ENCODE measurements at places on chromosomes 2 and 18.

DNA sequence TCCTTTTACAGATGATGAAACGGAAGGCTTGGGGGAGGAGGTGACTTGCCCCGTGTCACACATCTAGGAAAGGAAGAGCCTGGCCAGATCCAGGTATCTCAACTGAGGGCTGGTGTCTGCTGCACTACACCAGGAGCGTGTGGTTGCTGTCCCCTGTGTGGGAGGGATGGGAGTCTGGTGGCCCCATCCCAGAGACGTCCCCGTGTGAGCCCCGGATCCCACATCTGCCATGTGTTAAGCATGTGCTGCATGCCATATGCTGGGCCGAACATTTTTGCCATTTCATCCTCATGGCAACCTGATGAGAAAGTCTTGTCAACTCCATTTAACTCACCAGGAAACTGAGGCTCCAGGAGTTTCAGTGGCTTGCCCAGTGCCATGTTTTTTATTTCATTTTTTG lies 4.2 kb downstream of the GAREM2 start:
- DNase-seq: no peak

GRCh38 chr18:45978084-45978483 lies 11.0 kb upstream of the EPG5 start:
- no peak for DNase-seq

- DNase-seq: no peak
Observed at GRCh38 chr2:230643576-230644291, 68.9 kb upstream of the CAB39 start.

- DNase-seq: no peak
Observed at GRCh38 chr18:55206927-55207326, 247.7 kb upstream of the CCDC68 start.

DNA sequence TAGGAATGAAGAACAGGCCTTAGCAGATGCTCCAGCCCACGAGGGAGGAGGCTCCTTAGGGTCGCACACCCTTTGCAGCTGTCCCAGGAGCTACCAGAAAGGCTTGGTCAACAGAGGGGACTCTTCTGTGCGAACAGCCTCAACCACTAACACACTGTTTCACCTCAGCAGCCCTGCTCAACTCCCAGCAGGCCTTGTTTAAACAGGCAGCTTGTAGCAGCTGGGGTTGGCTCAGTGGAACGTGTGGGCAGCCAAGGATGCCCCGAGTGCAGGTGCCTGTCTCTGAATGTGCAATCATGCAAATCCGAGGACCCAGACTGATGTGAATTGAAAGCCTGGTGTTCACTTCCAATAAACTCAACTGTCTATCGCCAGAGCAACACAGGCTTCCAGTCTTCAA lies 88.7 kb upstream of the CXCR4 start:
- no peak for DNase-seq

DNA sequence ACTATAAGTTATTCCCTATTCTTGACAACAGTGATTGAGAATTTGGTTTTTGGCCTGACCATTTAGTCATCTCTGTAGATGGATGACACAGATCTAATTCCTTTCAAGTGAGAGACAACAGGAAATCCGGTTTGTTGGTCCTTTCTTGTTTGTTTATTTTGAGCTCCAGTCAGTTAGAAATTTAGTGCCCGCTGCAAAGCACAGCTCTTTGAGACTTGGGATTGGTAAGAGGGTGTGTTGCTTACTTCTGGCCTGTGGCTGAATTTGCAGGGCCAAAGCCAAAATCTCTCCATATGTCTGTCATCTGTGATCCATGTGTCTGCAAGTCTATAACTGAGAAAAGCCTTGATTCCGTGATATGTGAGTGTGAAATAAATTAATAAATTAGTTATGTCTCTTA lies 74.3 kb downstream of the BIN1 start:
- no peak for DNase-seq

- DNase-seq: no peak
Observed at GRCh38 chr2:74779587-74780135, 54.3 kb upstream of the HK2 start.

- DNase-seq: no peak
Observed at GRCh38 chr2:168233726-168234406, 13.5 kb downstream of the STK39 start.
